Heart right ventricle (tissue), 16 donors: ENCODE measurements at places on chromosomes 16 and 17. TPM values are rescaled to one million over a fixed set of nuclear protein-coding genes. Genes with fewer than 3 reads are reported as not detected.
A peak's percentile ranks its signal among the peaks of the same experiment; 100 is the strongest.

Gene MED1
- 5.8 TPM for polyA plus RNA-seq

Gene RPL13
- polyA plus RNA-seq: 3,221 TPM

Gene DHX58
- polyA plus RNA-seq: 3.4 TPM

Gene DOC2A
- polyA plus RNA-seq: 2.7 TPM

Gene VASN
- 7.7 TPM for polyA plus RNA-seq

Gene FBXW10B
- 2.2 TPM for polyA plus RNA-seq

Gene SLC2A4
- polyA plus RNA-seq: 140 TPM

DNA sequence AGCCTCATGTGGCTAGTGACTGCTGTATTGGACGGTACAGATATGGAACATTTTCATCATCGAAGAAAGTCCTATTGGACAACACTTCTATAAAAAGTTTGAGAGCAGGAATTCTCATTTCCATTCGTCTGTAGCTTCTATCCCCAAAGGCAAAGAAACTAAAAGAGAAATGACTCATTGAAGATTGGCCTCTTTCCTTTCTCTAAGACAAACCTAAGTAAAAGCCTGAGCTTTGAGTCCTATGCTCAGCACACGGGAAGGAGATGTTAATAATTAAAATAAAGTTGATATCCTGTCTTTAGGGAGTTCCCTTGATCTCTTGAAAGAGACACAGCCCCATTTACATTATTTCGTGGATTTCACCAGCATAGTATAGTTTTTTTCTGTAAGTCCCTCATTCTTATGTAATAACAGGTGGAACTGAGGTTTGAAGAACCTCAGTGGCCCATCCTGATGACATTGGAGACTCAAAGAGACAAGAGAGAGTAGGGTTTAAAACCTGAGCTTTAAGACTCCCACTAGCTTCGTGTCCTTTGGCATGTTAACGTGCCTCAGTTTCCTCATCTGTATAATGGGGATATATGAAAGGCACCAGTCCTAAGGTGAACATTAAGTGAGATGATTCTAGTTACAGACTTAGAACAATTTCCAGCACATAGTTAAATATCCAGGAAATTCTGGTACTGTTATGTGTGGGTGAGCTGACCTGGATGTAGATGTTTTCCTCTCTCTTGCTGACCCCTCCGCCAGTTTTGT, 174.0 kb downstream of the IRX3 start:
- no peak for DNase-seq

- DNase-seq: no peak
These were observed 18.1 kb downstream of the MAP3K14 start for GRCh38 chr17:45298546-45299285.

GRCh38 chr17:73713136-73713535, 68.9 kb upstream of the SDK2 start:
- no peak for DNase-seq

GRCh38 chr17:44779211-44780025, 20.6 kb downstream of the ADAM11 start:
- DNase-seq: peak; percentile 82

DNA sequence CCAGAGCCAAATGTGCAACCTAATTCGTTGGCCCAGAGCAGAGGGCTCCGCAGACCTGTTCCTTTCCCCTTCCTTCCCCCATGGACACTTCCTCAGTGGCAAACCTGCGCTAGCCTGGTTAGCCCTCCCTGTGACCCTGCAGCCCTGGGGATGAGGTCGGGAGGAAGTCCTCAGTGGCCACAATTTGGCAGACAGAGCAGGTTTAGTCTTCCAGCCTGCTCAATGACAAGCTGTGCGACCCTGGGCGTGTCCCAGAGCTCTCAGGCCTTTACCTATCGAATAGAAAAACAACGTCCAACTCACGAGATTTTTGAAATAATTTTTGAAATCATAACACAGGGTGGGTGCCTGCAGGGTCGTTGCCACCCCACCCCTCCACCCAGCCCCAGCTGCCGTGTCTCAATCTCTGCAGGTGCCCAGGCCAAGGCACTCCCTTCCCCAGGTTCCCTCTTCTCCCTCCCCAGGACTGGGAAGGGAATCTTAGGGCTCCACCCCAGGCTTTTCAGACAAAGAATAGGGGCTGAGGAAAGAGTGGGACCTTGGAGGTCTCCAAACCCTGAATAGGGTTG, 1.4 kb downstream of the HBM start:
- no peak for DNase-seq

- peak; percentile 76 for DNase-seq
These were observed 27.4 kb downstream of the EMP2 start for GRCh38 chr16:10552998-10553491.

- no peak for DNase-seq
These were observed 210.0 kb downstream of the MAP2K4 start for GRCh38 chr17:12230481-12231354.

GRCh38 chr17:28133562-28133970, 91.1 kb downstream of the NLK start:
- DNase-seq: no peak

- no peak for DNase-seq
These were observed 8.8 kb upstream of the LPCAT2 start for GRCh38 chr16:55499951-55500529.

- peak; percentile 81 for DNase-seq
These were observed 16.3 kb upstream of the AURKB start for GRCh38 chr17:8226536-8227237.

- no peak for DNase-seq
These were observed 52.3 kb downstream of the CYB5D2 start for GRCh38 chr17:4195306-4195705.

DNA sequence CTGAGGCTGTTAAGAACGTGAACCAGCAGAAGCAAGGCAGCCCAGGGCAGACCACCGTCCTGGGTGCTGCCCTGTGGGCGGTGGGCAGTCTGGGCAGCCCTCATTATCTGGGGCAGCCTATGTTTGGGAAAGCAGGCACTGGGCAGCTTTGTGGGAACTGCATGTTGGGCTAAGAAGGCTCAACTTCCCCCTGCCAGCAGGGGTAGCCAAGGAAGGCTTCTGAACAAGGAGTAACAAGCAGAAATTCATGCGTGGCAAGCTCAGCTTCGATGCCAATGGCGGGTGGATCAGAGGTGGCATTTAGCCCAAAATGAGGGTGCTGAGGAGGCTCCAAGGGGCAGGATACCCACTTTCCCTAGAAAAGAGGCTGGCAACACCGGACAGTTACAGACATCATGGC, 42.7 kb upstream of the METRNL start:
- no peak for DNase-seq

DNA sequence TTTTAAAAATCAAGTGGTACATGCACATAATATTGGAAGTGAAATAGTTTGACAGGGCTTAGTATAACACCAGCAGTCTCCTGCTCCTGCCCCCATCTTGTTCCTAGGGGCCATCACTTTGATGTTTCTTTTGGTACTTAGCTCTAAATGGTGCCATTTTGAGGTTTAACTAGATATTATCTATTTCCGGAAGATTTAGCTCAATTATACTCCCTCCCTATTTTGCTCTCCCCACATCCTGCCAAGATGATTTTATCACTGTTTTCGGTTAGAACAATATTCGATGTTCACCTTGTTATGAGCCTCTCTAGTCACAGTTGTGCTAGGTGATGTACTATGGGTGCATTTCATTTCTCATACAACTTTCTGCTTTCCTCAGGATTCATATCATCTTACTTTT, 20.0 kb upstream of the SLC35G3 start:
- DNase-seq: no peak

DNA sequence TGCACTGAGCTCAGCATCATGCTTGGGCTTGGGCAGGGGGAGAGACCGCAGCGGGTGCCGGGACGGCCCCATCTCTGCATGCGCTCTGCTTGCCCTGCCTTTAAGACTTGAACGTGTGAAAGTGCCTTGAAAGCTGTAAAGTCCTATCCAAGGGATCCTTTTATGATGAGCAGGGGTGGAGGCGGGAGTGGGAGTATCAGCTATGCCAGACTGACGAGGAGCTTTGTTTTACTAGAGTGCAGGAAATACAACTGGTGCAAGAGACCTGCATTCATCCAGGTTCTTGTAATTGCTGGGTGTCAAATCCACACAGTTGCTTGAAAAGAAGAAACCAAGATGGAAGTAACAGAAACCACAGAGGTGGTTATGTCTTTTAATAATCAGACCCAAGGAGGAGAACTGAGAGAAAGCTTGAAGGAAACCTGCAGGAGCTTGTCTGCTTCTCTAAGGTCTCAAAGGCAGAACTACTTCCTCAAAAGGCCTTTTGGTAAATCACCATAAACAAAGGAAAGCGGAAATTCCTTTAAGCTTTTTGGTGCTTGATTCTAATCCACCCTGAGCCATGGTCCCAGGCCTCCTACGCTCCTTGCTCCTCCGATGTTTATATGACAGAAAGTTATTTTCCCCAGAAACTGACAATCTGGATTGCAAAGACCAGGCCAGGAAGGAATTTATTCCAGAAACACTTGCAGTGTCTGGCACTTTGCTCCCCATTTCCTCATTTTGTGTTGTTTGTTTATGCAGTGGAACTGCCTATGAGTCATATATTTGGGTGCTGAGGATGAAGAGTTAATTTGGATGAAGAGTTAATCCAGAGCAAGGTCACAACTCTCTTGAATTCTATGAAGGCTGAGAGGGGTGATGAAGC, 51.3 kb upstream of the FBXO47 start:
- no peak for DNase-seq

DNA sequence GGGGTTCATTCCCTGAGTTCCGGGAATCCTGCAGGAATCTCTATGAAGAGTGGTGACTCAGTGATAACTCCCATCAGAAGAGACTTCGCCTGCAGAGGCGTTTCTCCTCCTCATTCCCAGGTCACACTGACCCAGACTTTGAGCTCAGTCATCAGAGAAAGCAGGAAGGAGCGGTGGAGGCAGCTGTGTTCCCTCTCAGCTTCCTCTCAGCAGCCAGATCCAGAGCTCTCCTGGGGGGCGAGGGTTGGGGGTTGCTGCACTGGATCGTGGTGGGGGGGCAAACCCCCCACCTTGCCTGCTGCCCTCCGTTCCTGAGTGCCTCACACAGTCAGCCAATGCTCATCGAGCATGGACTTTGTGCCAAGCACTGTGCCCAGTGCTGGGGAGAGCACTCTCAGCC, 271.2 kb downstream of the CBLN1 start:
- no peak for DNase-seq

GRCh38 chr17:67503739-67504138, 126.7 kb downstream of the PITPNC1 start:
- DNase-seq: no peak

DNA sequence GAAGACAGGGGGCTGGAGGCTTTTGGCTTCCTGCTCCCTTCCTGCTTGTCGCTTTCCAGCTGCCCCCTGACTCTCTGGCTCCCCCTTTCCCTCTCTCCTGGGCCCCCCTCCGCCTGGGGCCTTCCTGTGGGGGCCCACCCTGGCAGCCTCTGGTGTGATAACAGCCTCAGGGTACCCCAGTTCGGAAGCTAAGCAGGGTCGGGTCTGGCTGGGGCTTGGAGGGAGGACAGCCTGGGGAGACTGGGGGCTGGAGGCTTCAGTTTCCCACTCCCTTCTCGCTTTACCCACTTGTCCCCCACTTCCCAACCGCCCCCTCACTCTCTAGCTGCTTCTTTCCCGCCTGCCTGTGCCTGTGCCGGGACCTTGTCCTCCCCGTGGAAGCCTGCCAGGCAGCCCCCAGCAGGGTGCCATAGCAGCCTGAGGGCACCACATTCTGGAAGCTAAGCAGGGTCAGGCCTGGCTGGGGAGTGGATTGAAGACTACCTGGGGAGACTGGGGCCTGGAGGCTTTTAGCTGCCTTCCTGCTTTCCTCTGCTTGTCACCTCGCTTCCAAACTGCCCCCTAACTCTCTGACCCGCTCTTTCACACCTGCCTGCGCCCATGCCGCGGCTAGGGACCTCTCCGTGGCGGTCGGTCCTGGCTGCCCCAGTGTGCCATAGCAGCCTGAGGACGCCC, 2275.5 kb downstream of the TP53TG3F start:
- no peak for DNase-seq

GRCh38 chr17:78502611-78503148, 74.5 kb downstream of the DNAH17 start:
- DNase-seq: no peak
